ENCODE measurements at places on chromosomes 4 and X.

DNA sequence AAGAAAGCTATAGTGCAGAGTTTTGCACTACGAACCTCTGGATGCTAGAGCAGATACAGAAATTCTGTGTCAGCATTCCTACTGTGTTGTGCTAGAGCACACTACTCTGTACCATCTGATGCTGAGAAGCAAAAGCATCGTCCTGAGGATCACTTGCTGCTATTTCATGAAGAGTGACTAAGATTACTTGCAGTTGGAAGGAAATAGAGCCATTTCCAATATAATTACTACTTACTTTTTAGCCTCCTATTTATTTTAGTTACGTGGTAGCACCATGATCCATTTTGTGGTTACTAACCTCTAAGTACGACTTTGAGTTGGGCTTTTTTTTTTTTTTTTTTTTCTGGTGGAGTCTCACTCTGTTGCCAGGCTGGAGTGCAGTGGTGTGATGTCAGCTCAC, 226.7 kb downstream of the PALLD start:
- DNase-seq, result no peak

- DNase-seq, result no peak
Measured at GRCh38 chr4:76074993-76075600, 588 bp downstream of the ART3 start.

GRCh38 chrX:721354-721753, 90.8 kb downstream of the SHOX start:
- no peak for DNase-seq

- no peak for DNase-seq
Measured at GRCh38 chr4:48635310-48635709, 144.8 kb downstream of the FRYL start.

- no peak for DNase-seq
Measured at GRCh38 chrX:50613846-50614245, 143.2 kb upstream of the DGKK start.

DNA sequence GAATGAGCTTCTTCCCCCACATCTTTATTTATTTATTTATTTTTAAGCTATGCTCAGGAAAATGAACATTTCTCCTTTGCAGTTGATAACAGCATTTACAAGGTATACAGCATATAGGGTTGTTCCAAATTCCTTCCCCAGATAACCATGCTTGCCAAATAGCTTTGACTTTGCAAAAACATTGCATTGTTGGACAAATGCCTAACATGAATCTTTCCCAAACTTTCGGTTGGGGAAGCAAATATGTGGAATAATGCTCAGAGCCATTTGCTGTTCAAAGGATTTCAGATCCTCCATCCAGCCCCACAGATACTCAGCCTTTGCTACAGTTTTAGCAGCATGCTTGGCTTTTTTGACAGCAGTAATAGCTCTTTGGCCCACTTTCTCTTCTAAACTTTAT, 127.2 kb upstream of the AGA start:
- DNase-seq, result no peak

GRCh38 chr4:186699298-186699697, 24.4 kb downstream of the FAT1 start:
- no peak for DNase-seq

DNA sequence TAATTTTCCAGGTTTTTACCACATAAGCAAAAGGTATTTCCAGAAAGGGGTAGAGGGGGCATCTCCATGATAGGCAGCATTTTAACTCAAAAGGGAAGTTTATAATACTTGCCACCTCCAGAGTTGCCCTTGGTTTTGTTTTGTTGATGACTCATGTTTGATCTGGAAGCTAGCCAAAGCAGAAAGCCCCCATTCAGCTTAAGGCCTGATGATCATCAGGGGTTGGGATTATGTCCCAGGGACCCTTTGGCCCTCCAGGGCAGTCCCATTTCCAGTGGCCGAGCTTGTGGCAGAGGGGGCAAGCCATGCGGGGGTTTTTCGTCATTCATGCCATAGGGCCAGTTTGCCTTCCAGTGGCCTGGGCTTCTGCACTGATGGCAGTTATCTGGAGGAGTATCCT, 143.0 kb upstream of the PLAC1 start:
- DNase-seq, result no peak

DNA sequence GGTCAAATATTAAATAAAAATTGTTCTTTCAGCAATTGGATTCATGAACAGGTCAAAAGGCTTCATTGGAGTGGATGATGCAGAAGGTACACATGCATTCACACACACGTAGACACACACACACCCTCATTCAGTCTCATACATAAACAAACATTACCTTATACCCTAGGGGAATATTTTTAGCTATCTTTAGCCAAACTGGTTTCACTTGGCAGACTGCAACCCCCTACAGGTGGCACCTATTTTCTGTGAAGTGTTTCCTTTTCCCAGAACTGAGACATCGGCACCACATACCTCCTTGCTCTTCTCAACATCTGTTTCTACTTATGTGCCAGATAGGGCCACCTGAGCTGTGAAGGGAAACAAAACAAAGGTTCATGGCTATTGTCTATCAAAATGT, 18.5 kb upstream of the KDR start:
- DNase-seq, result no peak

- DNase-seq, result no peak
Measured at GRCh38 chrX:44431194-44431593, 87.7 kb upstream of the EFHC2 start.

- DNase-seq, result no peak
Measured at GRCh38 chrX:23483396-23483795, 148.7 kb downstream of the PTCHD1 start.

DNA sequence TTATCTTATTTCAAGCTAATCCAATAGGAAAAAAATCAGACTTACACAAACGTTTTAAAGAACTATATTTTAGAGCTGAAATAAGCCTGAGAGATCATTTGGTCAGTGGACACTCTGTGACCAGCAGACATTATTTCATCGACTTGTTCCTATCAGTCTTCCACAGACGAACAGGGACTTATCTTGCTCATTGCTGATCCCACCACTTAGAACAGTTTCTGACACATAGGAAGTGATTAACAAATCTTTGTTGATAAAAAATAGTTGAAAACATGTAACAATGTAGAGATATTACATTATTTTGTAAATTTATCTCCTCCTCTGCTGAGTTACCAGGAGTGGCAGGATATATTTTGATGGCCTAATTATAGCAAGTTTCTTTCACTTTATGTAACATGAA, 65.8 kb downstream of the TAPT1 start:
- no peak for DNase-seq

DNA sequence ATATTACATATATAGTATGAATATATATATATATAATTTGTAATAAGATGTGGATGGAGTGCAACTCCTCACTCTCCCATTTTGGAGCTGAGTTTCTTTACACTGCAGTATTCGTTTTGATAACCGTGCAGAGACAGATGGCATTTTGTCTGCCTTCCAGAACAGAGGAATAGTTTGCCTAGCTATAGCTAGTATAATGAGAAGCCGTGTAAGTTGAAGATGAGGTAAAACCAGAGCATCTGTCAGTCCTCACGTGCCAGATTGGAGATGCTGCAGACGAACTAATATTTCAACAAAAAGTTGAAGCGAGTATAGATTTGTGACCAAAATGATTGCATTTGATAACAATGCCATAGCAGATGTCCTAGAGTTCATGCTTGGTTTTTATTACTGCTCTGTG, 180.6 kb downstream of the FMR1NB start:
- DNase-seq, result no peak

DNA sequence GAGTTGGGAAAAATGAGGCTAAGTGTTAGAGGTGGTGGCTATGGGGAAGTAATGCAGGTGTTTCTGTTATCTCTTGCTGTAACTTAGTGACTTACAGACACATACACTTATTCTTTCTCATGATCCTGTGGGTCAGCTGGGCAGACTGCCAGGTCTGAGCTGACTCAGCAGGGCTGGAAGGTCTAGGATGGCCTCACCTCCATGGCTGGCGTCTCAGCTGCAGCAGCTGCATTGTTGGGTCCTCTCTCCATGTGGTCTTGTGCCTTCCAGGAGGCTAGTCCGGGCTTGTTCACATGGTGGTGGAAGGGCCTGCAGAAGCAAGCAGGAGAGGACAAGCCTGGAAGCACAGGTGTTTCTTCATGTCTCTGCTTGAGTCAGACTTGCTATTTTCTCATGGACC, 172.7 kb downstream of the NHS start:
- no peak for DNase-seq

DNA sequence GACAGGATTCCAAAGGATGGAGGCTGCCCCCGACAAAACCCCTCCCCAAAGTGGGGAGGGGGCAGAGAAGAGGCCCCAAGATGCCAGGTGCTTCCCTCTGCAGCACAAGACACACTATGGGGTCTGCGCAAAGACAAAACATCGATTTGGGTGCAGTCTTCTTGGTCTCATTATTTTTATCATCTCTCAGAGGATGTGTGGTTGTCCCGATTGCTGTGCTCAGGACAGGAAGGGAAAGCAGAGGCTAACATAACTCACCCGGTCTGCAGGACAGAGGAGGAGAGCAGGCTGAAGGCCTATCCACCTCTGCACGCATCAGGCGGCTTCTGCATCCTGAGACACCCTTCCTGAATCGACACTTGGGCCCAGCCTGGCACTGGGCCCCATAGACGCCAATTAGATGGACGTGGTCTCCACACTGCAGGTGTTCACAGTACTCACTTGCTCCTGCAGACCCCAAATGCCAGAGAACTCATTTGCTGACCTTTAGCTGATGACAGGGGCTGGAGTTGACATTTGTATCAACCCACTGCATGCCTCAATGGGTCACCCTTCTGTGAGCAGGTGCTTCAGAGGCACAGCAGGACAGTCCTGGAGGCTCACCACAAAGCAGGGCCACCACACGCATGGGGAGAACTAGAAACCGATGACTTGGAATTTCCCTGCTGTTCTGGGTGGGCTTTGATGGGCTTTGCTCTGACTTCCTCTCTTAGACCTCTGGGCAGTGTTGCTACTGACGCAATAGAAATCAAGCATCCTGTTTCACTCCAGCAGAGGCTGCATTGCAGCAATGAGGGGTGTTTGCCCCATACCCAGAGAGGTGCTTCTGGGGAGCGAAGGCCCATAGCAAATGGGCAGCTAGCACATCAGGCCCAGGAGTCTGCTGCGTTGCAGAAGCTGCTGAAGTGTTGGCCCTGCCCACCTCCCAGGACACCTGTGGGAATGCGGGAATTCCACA, 96.3 kb upstream of the ENPP6 start:
- no peak for DNase-seq

DNA sequence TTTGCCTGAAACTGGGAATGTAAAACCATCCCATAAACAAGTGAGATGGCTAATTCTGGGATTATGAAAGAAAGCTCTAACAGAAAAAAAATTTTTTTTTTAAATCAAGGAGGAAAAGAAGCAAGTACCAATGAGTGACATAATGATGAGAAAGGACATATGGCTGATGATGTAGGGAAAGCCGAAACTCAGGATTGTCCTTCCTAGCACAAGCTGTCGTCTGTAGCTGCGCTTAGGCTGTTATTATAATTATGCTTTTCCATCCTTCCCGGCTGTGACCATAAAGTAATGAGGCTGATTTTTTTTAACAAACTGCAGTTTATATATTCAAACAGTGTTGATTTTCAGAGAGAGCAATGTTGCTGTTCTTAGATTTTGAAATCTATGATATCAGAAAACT, 209.8 kb upstream of the NOCT start:
- DNase-seq, result no peak

- no peak for DNase-seq
Measured at GRCh38 chr4:122434285-122434684, 22.2 kb downstream of the IL2 start.

GRCh38 chrX:45667666-45668065, 467.0 kb upstream of the DIPK2B start:
- DNase-seq, result no peak

GRCh38 chr4:2080429-2081300, 21.5 kb downstream of the NAT8L start:
- DNase-seq, result no peak

GRCh38 chrX:123477673-123478072, 255.2 kb downstream of the THOC2 start:
- DNase-seq, result no peak

DNA sequence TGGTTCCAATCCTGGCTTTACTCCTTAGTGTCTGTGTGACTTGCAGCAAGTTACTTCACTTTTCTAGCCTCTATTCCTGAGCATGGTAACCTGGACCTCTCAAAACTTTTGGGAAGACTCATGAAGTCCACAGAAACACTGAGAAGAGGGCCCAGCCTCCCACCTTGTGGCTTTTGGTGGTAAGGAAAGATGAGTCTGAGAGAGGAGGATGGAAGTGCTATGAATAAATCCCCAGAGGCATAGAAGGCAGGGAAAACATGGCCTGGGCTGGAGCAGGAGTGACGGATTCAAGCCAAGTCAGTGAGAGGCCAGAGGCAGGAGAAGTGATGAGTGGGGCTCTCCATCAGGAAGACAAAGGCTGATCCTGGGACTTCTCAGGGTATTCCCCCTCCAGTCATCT, 10.9 kb upstream of the MAGEA4 start:
- DNase-seq, result no peak

DNA sequence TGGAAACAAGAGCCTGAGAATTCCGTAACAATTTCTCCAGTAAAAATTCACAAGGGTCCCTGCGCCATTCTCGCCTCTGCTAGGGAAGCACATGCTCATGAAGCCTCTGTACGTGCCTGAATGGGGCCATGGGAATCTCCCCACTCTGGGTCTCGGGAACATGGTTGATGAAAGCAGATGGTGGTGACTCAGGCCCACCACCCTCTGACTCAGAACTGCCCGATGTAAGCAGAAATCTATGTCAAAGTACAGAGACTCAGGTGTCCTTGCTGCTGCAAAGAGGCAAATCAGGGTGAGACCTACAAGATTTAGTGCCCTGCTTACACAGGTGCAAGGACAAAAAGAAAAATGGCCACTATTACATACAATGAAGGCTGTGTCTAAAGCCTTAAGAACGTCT, 65.0 kb downstream of the SCD5 start:
- no peak for DNase-seq

DNA sequence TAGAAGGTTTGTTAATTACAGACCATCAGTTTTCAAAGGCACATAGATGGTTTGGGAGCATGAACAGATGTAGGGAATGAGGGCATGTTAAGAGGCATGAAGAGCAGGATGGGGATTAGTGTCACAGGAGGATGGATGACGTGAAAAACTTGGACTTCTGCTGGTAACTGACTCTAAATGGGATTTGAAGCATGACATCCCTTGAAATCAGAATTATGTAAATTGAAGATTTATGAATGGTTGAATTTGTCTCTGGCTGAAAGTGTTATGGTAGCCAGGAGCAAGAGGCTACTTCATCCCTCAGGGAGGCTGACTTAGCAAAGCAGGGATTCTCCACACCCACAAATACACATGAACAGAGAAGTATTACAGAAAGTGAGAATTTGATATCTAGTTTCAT, 454.6 kb downstream of the MAGEB5 start:
- no peak for DNase-seq

DNA sequence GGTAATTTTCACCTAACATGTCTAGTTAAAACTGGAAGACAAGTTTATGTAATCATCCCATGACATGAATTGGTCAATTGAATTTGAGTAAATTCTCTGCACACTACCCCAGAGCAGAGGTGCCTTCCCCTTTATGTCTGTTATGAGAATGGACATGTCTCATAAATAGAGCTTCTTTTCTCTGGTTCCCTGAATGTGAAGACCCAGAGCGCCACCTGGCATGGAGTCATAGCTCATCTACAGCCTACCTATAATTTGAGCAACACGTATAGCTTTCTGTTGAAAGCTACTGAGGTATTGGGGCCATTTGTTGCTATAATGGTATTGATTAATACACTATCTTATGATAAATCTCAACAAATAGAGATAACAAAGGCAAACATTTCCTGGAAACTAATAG, 626.5 kb upstream of the GALNTL6 start:
- no peak for DNase-seq
